Colonic mucosa (tissue), 4 donors: ENCODE measurements at places on chromosomes 2 and 18. TPM values are rescaled to one million over a fixed set of nuclear protein-coding genes. Genes with fewer than 3 reads are reported as not detected.

- H3K27ac ChIP-seq, result no peak overlapping the region
- H3K4me1 ChIP-seq, result peaks cover 15% of the 10 kb centered on the region
- H3K4me3 ChIP-seq, result no peak overlapping the region
- H3K36me3 ChIP-seq, result no peaks in the 10 kb centered on the region
These were observed 22.9 kb downstream of the SH3BP4 start for GRCh38 chr2:234974501-234975385.

- H3K4me3 ChIP-seq, result no peak overlapping the region
- H3K36me3 ChIP-seq, result no peaks in the 10 kb centered on the region
- H3K4me1 ChIP-seq, result no peaks in the 10 kb centered on the region
- no peaks in the 10 kb centered on the region for H3K27me3 ChIP-seq
- H3K27ac ChIP-seq, result no peak overlapping the region
These were observed 238.8 kb upstream of the MYT1L start for GRCh38 chr2:2569836-2570235.

GRCh38 chr2:16209799-16210198, 269.4 kb downstream of the MYCN start:
- no peak overlapping the region for H3K27ac ChIP-seq
- no peaks in the 10 kb centered on the region for H3K36me3 ChIP-seq
- H3K4me1 ChIP-seq, result no peaks in the 10 kb centered on the region
- no peak overlapping the region for H3K4me3 ChIP-seq
- DNase-seq, result no peak

GRCh38 chr2:20576598-20577115, 74.2 kb downstream of the HS1BP3 start:
- no peaks in the 10 kb centered on the region for H3K27me3 ChIP-seq
- no peaks in the 10 kb centered on the region for H3K36me3 ChIP-seq
- peak overlapping the region; percentile 5 for H3K27ac ChIP-seq

- no peaks in the 10 kb centered on the region for H3K36me3 ChIP-seq
- H3K4me1 ChIP-seq, result no peaks in the 10 kb centered on the region
- H3K27me3 ChIP-seq, result no peaks in the 10 kb centered on the region
These were observed 119.8 kb downstream of the LRATD1 start for GRCh38 chr2:14752295-14752694.

- H3K4me3 ChIP-seq, result no peak overlapping the region
- H3K27ac ChIP-seq, result no peak overlapping the region
- no peaks in the 10 kb centered on the region for H3K36me3 ChIP-seq
- H3K4me1 ChIP-seq, result no peaks in the 10 kb centered on the region
- DNase-seq, result no peak
These were observed 14.2 kb downstream of the ACTG2 start for GRCh38 chr2:73906847-73907505.

- no peak overlapping the region for H3K27ac ChIP-seq
- DNase-seq, result no peak
- H3K36me3 ChIP-seq, result no peaks in the 10 kb centered on the region
- no peaks in the 10 kb centered on the region for H3K4me1 ChIP-seq
- no peaks in the 10 kb centered on the region for H3K27me3 ChIP-seq
These were observed 150.0 kb upstream of the GALNT5 start for GRCh38 chr2:157107460-157107859.

- no peak overlapping the region for H3K4me3 ChIP-seq
- DNase-seq, result no peak
- no peaks in the 10 kb centered on the region for H3K36me3 ChIP-seq
- H3K27me3 ChIP-seq, result no peaks in the 10 kb centered on the region
These were observed 49.2 kb upstream of the NXPH2 start for GRCh38 chr2:138829326-138829919.

DNA sequence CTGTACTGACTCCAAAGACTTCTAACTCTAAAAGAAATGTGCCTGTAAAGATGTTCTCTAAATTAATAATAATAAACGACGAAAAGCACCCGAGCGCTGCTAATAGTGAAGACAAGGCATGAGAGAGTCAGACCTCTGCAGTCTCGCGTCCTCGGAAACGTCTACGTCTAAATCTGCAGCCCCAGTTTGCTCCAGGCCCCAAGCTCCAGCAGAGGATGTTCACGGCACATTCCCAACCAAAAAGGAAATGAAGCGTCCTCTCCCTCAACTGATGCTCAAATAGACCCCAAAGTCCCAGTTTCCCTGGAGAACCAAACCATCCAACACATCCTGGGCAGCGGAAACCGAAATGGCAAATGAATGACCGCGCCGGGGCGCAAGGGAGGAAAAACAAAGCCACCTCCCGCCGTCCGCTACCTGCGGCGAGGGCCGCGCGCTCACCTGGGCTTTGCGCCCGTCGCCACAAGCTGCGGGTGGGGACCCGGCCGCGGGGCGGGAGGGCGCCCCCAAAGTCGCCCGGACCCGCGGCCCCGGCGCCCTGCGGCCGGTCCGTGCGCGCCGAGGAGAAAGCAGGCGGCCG, 47.1 kb upstream of the CCDC150 start:
- peak; percentile 20 for DNase-seq
- H3K4me3 ChIP-seq, result peak overlapping the region; percentile 45
- no peak overlapping the region for H3K27ac ChIP-seq
- peaks cover 30% of the 10 kb centered on the region for H3K27me3 ChIP-seq
- no peaks in the 10 kb centered on the region for H3K36me3 ChIP-seq
- H3K4me1 ChIP-seq, result no peaks in the 10 kb centered on the region

DNA sequence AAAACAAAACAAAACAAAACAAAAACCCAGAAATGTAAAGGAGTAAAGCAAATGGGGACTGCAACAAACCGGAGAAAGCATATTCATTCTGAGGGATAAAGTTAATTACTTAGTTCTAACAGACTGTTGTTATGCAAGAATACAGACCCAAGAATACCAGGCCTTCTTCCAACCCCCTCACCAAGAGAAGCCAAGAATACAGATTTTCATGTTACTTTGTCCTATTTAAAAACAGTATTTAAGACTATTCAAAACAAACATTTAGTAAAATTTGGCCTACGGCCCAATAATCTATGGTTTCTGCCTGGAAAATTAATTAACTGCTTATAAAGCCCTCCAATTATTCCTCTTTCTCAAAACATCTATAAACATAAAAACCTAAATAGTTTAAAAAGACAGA, 91.4 kb downstream of the USP34 start:
- H3K27ac ChIP-seq, result no peak overlapping the region
- no peaks in the 10 kb centered on the region for H3K27me3 ChIP-seq
- H3K36me3 ChIP-seq, result no peaks in the 10 kb centered on the region
- H3K4me1 ChIP-seq, result no peaks in the 10 kb centered on the region

DNA sequence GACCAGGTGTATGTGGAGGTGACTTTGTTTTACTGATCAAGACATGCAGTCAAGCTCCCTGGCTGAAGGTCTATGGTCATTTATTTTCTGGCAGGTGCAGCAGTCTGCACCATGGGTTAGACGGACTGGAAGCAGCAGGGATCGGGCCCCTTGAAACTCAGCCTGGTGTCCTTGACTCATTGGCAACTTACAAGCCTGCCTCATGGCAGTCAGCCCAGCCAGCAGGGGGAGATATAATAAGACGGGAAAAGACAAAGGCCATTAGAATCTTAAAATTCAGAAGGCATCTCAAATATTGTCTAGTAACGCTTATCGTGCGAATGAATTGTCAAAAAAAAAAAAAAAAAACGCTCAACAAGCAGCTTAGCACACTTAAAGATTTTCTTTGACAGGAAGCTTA, 308.2 kb downstream of the EN1 start:
- no peaks in the 10 kb centered on the region for H3K27me3 ChIP-seq
- no peak for DNase-seq
- H3K27ac ChIP-seq, result no peak overlapping the region
- no peaks in the 10 kb centered on the region for H3K4me1 ChIP-seq
- H3K36me3 ChIP-seq, result no peaks in the 10 kb centered on the region
- no peak overlapping the region for H3K4me3 ChIP-seq

GRCh38 chr2:19484736-19485135, 126.3 kb upstream of the OSR1 start:
- no peak for DNase-seq
- H3K4me3 ChIP-seq, result no peak overlapping the region
- no peaks in the 10 kb centered on the region for H3K36me3 ChIP-seq
- no peak overlapping the region for H3K27ac ChIP-seq

DNA sequence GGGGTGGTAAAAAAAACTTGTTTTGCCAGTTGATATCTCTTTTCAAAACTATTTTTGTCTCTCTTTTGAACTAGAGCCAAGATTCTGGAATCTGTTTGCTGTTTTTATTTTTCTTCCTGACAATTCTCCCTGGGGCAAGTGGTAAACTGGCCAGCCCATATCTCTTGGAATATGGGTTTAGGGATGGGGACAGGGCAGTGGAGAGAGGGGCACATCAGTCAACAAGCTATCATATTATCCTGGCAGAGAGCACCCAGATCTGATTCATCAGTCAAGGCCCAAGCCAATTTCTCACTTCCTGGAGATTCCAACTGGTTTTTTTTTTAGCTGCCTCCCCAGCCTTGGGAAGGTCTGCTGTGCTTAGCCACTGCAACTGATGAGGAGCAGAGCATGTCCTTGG, 52.3 kb downstream of the ARHGAP28 start:
- no peaks in the 10 kb centered on the region for H3K4me1 ChIP-seq
- no peaks in the 10 kb centered on the region for H3K27me3 ChIP-seq
- no peaks in the 10 kb centered on the region for H3K36me3 ChIP-seq
- no peak for DNase-seq

GRCh38 chr2:223815186-223815883, 22.0 kb downstream of the AP1S3 start:
- no peaks in the 10 kb centered on the region for H3K36me3 ChIP-seq
- no peaks in the 10 kb centered on the region for H3K27me3 ChIP-seq
- DNase-seq, result no peak
- H3K4me1 ChIP-seq, result no peaks in the 10 kb centered on the region
- no peak overlapping the region for H3K4me3 ChIP-seq

DNA sequence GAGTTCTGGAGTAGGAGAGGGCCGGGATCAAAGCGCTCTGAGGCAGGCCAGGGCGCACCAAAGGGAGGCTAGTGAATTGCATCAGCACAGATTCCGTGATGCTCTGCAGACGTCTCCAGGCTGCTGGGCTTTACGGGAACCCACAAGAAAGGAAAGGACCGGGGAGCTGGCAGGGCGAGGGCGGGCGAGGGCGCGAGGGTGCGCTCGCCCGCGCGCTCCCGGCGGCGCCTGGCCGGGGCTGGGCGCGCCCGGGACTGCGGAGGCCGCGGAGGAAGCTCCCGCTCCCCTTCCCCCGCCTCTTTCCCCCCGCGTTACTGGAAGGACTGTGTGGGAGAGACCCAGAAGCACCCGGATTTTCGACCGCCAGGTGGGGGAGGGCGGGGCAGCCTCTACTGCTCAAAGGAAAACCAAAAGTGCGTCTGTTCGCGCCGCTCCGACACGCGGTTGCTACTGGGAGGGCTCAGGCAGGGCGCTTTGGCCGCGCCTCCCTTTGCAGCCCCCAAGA, 2.4 kb upstream of the FOSL2 start:
- peak overlapping the region; percentile 85 for H3K4me3 ChIP-seq
- no peaks in the 10 kb centered on the region for H3K4me1 ChIP-seq
- no peaks in the 10 kb centered on the region for H3K27me3 ChIP-seq
- no peaks in the 10 kb centered on the region for H3K36me3 ChIP-seq

GRCh38 chr2:83587309-83587708, 871.8 kb downstream of the SUCLG1 start:
- no peaks in the 10 kb centered on the region for H3K27me3 ChIP-seq
- H3K27ac ChIP-seq, result no peak overlapping the region
- H3K4me3 ChIP-seq, result no peak overlapping the region
- DNase-seq, result no peak

DNA sequence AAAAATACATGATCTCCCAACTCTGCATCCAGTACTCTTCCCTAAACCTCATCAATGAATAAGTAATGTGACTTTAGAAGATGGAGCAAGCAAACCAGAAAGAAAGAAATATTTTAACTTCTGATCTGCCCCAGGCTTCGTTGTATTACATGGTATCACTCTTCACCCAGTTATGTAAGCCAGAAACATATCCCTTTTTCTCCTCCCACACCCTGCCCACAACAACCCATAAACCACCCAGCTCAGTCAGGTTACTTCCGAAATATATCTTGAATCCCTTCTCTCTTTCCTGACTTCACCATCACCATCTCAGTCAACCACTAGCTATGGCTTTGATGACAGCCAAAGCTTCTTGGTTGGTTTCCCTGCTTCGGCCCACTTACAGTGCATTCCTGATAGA, 295.8 kb upstream of the PARD3B start:
- DNase-seq, result no peak
- H3K4me1 ChIP-seq, result no peaks in the 10 kb centered on the region
- H3K27me3 ChIP-seq, result no peaks in the 10 kb centered on the region
- H3K36me3 ChIP-seq, result no peaks in the 10 kb centered on the region
- no peak overlapping the region for H3K27ac ChIP-seq

GRCh38 chr2:64221935-64222334, 77.7 kb upstream of the PELI1 start:
- no peak overlapping the region for H3K27ac ChIP-seq
- H3K27me3 ChIP-seq, result no peaks in the 10 kb centered on the region
- H3K4me3 ChIP-seq, result no peak overlapping the region
- no peaks in the 10 kb centered on the region for H3K36me3 ChIP-seq
- no peak for DNase-seq
- no peaks in the 10 kb centered on the region for H3K4me1 ChIP-seq

DNA sequence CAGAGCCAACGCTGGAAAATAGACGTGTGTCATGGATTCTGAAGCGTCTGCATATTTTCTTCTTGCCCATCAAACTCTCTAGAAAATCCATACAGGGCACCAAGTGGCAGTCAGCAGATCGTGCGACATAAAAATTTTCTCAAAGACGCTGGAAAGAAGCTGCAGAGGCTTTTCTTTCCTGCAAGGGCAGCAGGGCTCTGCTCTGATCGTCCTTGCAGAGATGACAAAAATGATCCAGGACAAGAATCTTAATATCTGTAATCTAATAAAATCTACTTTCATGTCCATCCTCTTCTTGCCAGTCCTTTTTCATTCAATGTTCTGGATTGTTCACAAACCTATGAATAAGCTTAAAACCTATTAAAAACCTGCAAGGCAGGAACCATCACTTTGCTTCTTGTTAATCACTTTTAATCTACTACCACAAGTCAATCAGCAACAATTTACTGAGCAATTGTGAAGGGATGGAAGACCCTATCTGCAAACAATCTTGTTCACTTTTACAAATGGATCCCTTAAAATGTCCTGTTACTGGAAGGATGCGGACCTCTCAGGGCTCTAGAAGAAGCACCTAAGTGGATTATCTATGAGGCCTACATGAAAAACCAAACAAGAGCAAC, 93.6 kb downstream of the MREG start:
- no peak overlapping the region for H3K27ac ChIP-seq
- no peaks in the 10 kb centered on the region for H3K4me1 ChIP-seq
- H3K27me3 ChIP-seq, result no peaks in the 10 kb centered on the region
- H3K36me3 ChIP-seq, result no peaks in the 10 kb centered on the region

GRCh38 chr2:156329031-156329926, 3.2 kb downstream of the NR4A2 start:
- no peaks in the 10 kb centered on the region for H3K4me1 ChIP-seq
- no peak for DNase-seq
- no peaks in the 10 kb centered on the region for H3K36me3 ChIP-seq

GRCh38 chr18:79283929-79284328, 111.8 kb upstream of the NFATC1 start:
- DNase-seq, result no peak
- H3K27ac ChIP-seq, result no peak overlapping the region
- no peaks in the 10 kb centered on the region for H3K36me3 ChIP-seq
- H3K27me3 ChIP-seq, result no peaks in the 10 kb centered on the region

The IL18R1 gene
- total RNA-seq, result 3.0 TPM

The KCMF1 gene
- total RNA-seq, result 96.2 TPM

The PCARE gene
- not detected for total RNA-seq

The STARD6 gene
- not detected for total RNA-seq

The ZNF892 gene
- 2.6 TPM for total RNA-seq

The FSHR gene
- not detected for total RNA-seq
